ENCODE measurements at places on chromosomes 13 and 19. TPM values are rescaled to one million over a fixed set of nuclear protein-coding genes. Genes with fewer than 3 reads are reported as not detected.

The AMER2 gene
- 0.07 TPM for total RNA-seq

The IQCN gene
- total RNA-seq, result 10.9 TPM

DNA sequence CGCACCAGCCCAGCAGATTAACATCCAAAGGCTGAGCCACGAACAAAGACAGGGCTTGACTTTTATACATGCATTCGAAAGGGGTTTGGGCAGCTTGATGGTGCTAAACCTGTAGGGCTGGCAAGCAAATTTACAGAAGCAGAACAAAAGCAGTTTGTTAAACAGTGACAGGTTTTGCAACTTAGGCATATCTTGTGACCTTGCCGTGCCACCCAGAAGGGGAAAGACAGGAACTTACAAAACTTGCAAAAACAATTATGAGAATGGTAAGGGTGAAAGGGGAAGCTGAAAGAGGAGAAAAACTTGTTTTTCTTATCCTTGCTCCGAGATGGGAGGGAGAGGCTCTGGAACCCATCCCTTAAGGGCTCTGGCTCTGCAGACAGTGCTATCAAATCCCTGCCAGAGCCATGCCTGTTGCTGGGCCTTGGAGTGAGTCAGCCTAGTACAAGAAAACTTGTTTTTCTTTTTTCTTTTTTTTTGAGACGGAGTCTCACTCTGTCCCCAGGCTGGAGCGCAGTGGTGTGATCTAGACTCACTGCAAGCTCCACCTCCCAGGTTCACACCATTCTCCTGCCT lies 1325.2 kb upstream of the PRR20A start:
- H3K27ac ChIP-seq, result no peak overlapping the region
- H3K27me3 ChIP-seq, result no peaks in the 10 kb centered on the region
- no peaks in the 10 kb centered on the region for H3K36me3 ChIP-seq

DNA sequence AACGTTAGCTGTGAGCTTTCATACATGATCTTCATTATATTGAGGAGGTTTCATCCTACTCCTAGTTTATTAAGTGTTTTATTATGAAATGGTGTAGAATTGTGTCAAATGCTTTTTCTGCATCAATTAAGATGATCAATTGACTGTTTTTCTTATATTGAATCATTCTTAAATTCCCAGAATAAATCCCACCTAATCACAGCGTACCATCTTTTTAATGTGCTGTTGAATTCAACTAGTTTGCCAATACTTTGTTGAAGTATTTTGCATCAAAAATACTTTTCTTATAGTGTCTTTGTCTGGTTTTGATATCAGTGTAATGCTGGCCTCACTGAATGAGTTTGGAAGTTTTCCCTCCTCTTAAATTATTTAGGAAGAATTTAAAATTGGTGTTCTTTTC lies 138.6 kb upstream of the SGCG start:
- H3K4me3 ChIP-seq, result no peak overlapping the region
- H3K27ac ChIP-seq, result no peak overlapping the region
- peaks cover 4% of the 10 kb centered on the region for H3K36me3 ChIP-seq
- DNase-seq, result no peak

The HOMER3 gene
- 69.4 TPM for total RNA-seq

DNA sequence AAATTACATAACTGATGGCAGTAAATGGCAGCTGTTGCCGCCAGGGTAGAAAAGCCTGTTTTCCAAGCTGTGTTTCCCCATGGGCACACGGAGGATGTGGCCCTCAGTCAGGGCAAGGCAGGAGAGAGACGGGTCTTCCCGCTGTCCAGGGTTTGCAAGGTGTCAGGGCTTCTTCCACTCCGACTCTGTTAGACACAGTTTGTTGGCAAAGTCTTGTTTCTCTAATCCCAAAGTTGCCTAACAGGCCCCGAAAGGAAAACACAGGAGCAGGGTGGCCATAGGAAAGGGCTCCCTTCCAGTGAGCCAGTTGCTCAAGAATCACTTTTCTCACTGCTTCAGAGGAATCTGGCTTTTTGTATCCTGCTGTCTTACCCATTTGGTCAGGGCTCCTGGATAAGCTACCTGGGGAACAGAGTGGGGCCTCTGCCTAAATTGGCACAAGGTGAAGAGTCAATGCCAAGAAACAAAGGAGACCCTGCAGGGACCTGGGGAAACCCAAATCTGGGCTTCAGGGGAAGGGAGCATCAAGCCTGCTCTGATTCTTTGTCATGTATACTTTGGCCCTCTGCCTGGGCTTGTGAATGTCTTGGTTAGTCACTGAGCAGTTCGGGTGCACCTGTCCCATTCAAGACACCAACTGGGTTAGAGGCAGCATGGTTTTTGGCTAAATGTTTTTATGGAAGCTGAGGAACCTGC lies 29.0 kb upstream of the CXCL17 start:
- no peak overlapping the region for H3K4me3 ChIP-seq
- H3K36me3 ChIP-seq, result no peaks in the 10 kb centered on the region
- H3K27ac ChIP-seq, result no peak overlapping the region
- peaks cover 16% of the 10 kb centered on the region for H3K4me1 ChIP-seq
- DNase-seq, result no peak
- peaks cover 13% of the 10 kb centered on the region for H3K27me3 ChIP-seq

GRCh38 chr13:41577436-41577835 lies 120.1 kb downstream of the RGCC start:
- no peaks in the 10 kb centered on the region for H3K27me3 ChIP-seq
- no peak overlapping the region for H3K4me3 ChIP-seq
- peaks cover 5% of the 10 kb centered on the region for H3K4me1 ChIP-seq
- DNase-seq, result no peak
- H3K27ac ChIP-seq, result no peak overlapping the region

- peaks cover 22% of the 10 kb centered on the region for H3K27me3 ChIP-seq
- H3K27ac ChIP-seq, result no peak overlapping the region
- no peaks in the 10 kb centered on the region for H3K36me3 ChIP-seq
- no peak for DNase-seq
- H3K4me1 ChIP-seq, result peaks cover 11% of the 10 kb centered on the region
Observed at GRCh38 chr19:41187884-41188279, 5.1 kb upstream of the CYP2S1 start.

The PTGER1 gene
- 0.84 TPM for total RNA-seq

GRCh38 chr13:70128098-70128497 lies 19.8 kb upstream of the KLHL1 start:
- peaks cover 3% of the 10 kb centered on the region for H3K4me1 ChIP-seq
- no peak overlapping the region for H3K4me3 ChIP-seq
- no peaks in the 10 kb centered on the region for H3K36me3 ChIP-seq
- no peak for DNase-seq
- H3K27ac ChIP-seq, result no peak overlapping the region

GRCh38 chr13:90232291-90232690 lies 1115.2 kb upstream of the MIR17HG start:
- H3K4me1 ChIP-seq, result no peaks in the 10 kb centered on the region
- H3K27me3 ChIP-seq, result no peaks in the 10 kb centered on the region
- H3K27ac ChIP-seq, result no peak overlapping the region
- H3K4me3 ChIP-seq, result no peak overlapping the region
- DNase-seq, result no peak

- peak overlapping the region; percentile 46 for H3K27ac ChIP-seq
- H3K4me3 ChIP-seq, result no peak overlapping the region
- H3K36me3 ChIP-seq, result no peaks in the 10 kb centered on the region
- no peak for DNase-seq
Observed at GRCh38 chr13:101624210-101624922, 171.9 kb downstream of the ITGBL1 start.

The DIRAS1 gene
- total RNA-seq, result 8.6 TPM

DNA sequence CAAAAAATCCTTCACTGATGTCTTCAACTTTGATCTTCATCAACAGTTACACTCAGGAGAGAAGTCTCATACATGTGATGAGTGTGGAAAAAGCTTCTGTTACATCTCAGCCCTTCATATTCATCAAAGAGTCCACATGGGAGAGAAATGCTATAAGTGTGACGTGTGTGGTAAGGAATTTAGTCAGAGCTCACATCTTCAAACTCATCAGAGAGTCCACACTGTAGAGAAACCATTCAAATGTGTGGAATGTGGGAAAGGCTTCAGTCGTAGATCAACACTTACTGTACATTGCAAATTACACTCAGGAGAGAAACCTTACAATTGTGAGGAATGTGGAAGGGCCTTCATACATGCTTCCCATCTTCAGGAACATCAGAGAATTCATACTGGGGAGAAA lies 8.4 kb upstream of the ZNF226 start:
- no peaks in the 10 kb centered on the region for H3K27me3 ChIP-seq
- H3K36me3 ChIP-seq, result peaks cover 60% of the 10 kb centered on the region
- no peaks in the 10 kb centered on the region for H3K4me1 ChIP-seq
- H3K4me3 ChIP-seq, result no peak overlapping the region
- DNase-seq, result no peak
- H3K27ac ChIP-seq, result no peak overlapping the region

The KANK3 gene
- 0.36 TPM for total RNA-seq

DNA sequence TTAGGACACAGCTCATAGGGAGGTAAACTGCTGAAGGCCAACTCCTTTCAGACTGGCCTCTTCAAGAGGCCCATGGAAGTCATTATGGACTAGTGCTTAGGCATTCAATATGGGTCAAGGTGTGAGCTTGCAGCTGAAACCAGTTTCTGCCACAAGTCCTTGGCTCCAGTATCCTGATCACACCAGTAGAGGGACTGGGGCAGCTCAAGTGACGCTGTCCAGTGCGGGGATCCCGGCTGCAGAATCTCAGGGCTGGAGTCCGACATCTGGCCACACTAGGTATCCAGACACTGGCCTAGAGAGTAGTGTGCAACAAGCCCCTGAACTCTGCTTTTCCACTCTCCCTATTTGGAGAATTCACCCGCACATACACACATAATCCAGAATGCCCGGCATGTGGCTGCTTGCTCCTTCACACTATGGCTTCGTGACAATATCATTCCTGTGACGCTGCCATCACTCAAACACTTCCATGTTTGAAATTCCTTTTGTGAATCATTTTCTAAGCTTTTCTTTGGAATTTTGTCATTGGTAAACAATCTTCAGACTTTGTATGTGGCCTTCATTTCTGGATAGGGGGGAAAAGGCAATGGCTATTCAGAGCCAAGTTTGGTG lies 425.1 kb downstream of the EFNB2 start:
- no peaks in the 10 kb centered on the region for H3K36me3 ChIP-seq
- H3K4me3 ChIP-seq, result no peak overlapping the region
- H3K4me1 ChIP-seq, result peaks cover 10% of the 10 kb centered on the region
- H3K27ac ChIP-seq, result no peak overlapping the region
- DNase-seq, result no peak

GRCh38 chr19:46555628-46556280 lies 45.4 kb upstream of the CALM3 start:
- H3K4me3 ChIP-seq, result no peak overlapping the region
- no peak overlapping the region for H3K27ac ChIP-seq
- no peaks in the 10 kb centered on the region for H3K4me1 ChIP-seq
- DNase-seq, result no peak
- H3K27me3 ChIP-seq, result peaks cover 6% of the 10 kb centered on the region

DNA sequence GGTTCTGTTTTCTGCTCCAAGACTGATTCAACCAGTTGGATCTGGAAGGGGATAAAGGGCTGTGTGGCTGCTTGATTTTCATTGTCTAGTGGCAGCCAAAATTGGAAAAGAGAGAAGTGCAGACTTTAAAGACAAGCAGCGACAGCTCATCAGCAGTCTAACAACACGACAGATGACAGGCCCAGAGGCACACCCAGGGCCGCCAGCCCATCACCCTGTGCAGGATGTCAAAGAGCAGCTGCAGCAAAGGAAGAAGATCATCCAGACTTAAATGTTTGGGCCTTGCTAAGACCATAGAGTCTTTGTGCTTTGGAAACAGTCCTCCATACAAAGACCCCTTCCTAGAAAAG lies 421.0 kb upstream of the KLF12 start:
- peaks cover 22% of the 10 kb centered on the region for H3K4me1 ChIP-seq
- no peak overlapping the region for H3K4me3 ChIP-seq
- H3K27ac ChIP-seq, result no peak overlapping the region
- no peaks in the 10 kb centered on the region for H3K36me3 ChIP-seq

The TSHZ3 gene
- 15.5 TPM for total RNA-seq

GRCh38 chr13:98083507-98083906 lies 59.4 kb upstream of the FARP1 start:
- peaks cover 3% of the 10 kb centered on the region for H3K4me1 ChIP-seq
- no peak for DNase-seq
- H3K4me3 ChIP-seq, result no peak overlapping the region
- H3K36me3 ChIP-seq, result no peaks in the 10 kb centered on the region
- no peaks in the 10 kb centered on the region for H3K27me3 ChIP-seq
- no peak overlapping the region for H3K27ac ChIP-seq

GRCh38 chr13:92175330-92175729 lies 776.9 kb downstream of the GPC5 start:
- H3K27me3 ChIP-seq, result peaks cover 6% of the 10 kb centered on the region
- H3K36me3 ChIP-seq, result no peaks in the 10 kb centered on the region
- H3K4me1 ChIP-seq, result peaks cover 3% of the 10 kb centered on the region
- H3K4me3 ChIP-seq, result no peak overlapping the region

GRCh38 chr13:30376426-30377311 lies 45.6 kb upstream of the UBE2L5 start:
- DNase-seq, result no peak
- no peaks in the 10 kb centered on the region for H3K36me3 ChIP-seq
- peaks cover 11% of the 10 kb centered on the region for H3K4me1 ChIP-seq

- H3K27me3 ChIP-seq, result no peaks in the 10 kb centered on the region
- H3K27ac ChIP-seq, result no peak overlapping the region
- peaks cover 15% of the 10 kb centered on the region for H3K36me3 ChIP-seq
- no peak overlapping the region for H3K4me3 ChIP-seq
- DNase-seq, result no peak
- peaks cover 1% of the 10 kb centered on the region for H3K4me1 ChIP-seq
Observed at GRCh38 chr13:75776550-75776949, 140.4 kb downstream of the LMO7 start.

The RFPL4A gene
- total RNA-seq, result not detected

DNA sequence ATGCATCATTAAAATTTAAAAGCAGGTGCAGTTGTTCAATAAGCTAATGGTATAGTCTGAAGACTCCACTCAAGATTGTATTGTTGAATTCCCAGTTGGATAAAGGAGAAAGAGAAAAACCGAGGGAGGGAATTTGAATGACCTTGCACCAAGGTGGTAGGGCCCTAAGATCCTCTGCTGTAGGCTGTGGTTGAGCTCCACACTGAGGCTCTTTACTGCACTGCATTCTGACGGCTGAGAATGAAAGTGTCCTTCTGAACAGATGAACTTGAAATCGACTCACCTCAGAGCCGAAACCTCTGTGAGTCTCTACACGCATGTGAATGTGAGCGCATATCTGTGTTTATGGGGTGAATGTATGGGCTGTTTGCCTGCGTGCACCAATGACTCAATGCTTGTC lies 388.9 kb upstream of the DACH1 start:
- no peaks in the 10 kb centered on the region for H3K36me3 ChIP-seq
- peak; percentile 14 for DNase-seq
- H3K27ac ChIP-seq, result no peak overlapping the region

DNA sequence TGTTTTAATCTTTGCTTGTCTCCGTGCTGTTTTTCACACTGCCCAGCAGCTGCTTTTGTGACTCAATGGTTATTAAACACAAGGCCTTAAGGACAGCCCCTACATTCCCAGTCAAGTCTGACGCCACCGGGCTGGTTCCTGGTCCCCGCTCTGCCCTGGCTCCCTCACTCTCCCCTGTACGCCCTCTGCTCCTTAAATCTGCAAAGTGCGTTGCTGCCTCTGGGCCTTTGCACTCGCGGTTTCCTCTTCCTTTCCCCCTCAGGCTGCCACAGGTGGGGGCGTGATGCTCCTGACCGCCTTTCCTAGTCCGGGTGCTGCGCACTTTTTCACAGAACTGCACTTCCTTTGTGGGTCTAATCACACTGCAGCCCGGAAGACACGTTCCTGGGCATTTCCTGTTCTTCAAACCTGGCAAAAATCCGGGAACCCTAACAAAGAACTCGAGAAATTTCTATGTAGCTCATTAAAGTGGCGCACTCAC lies 25.6 kb downstream of the NOSIP start:
- peaks cover 24% of the 10 kb centered on the region for H3K4me1 ChIP-seq
- DNase-seq, result no peak
- peak overlapping the region; percentile 97 for H3K27ac ChIP-seq

GRCh38 chr19:38289955-38290354 lies 14.1 kb upstream of the C19orf33 start:
- no peak for DNase-seq
- H3K27me3 ChIP-seq, result no peaks in the 10 kb centered on the region
- H3K36me3 ChIP-seq, result peaks cover 22% of the 10 kb centered on the region
- H3K4me3 ChIP-seq, result no peak overlapping the region
- H3K27ac ChIP-seq, result no peak overlapping the region

All from progenitor cell of endocrine pancreas (in vitro differentiated cells).